Esophagus squamous epithelium (tissue), 5 donors: ENCODE measurements at places on chromosomes 5 and 9.

- H3K4me3 ChIP-seq: peak overlapping the region; percentile 38
- peaks cover 7% of the 10 kb centered on the region for H3K27me3 ChIP-seq
- DNase-seq: no peak
- peaks cover 5% of the 10 kb centered on the region for H3K4me1 ChIP-seq
- no peaks in the 10 kb centered on the region for H3K36me3 ChIP-seq
- H3K27ac ChIP-seq: peak overlapping the region; percentile 15
Measured at GRCh38 chr9:74499770-74500583, 2.8 kb downstream of the RORB start.

- peaks cover 8% of the 10 kb centered on the region for H3K36me3 ChIP-seq
- H3K4me1 ChIP-seq: peaks cover 41% of the 10 kb centered on the region
- H3K27ac ChIP-seq: peak overlapping the region; percentile 92
- H3K27me3 ChIP-seq: no peaks in the 10 kb centered on the region
- peak overlapping the region; percentile 81 for H3K4me3 ChIP-seq
Measured at GRCh38 chr5:9547122-9547947, 1.5 kb upstream of the SEMA5A start.

DNA sequence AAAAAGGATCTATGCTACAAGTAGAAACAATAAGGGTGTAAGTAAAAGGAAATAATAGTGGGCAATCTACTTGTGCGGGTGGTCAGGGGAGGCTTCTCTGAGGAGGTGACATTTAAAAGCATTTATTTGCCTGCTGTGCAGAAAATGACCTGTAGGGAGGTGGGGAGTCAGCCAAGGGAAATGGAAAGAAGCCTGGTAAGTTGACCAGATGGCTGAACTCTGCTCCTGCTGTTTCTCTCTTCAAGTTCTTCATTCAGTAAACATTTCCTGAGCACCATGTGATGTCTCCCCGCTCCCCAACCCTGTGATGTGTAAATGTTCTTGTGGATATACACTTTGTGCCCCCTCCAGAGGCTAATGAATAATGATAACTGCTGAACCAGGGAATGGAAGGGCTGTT is 9.9 kb upstream of the SPIN1 start:
- no peak overlapping the region for H3K27ac ChIP-seq
- DNase-seq: no peak
- H3K4me3 ChIP-seq: no peak overlapping the region
- no peaks in the 10 kb centered on the region for H3K27me3 ChIP-seq
- no peaks in the 10 kb centered on the region for H3K4me1 ChIP-seq

- no peak for DNase-seq
- H3K27me3 ChIP-seq: no peaks in the 10 kb centered on the region
- H3K36me3 ChIP-seq: no peaks in the 10 kb centered on the region
- H3K4me3 ChIP-seq: no peak overlapping the region
Measured at GRCh38 chr5:104904561-104904960, 1342.0 kb upstream of the NUDT12 start.

- peaks cover 29% of the 10 kb centered on the region for H3K4me1 ChIP-seq
- no peak overlapping the region for H3K27ac ChIP-seq
Measured at GRCh38 chr9:15294604-15295003, 12.4 kb downstream of the TTC39B start.

DNA sequence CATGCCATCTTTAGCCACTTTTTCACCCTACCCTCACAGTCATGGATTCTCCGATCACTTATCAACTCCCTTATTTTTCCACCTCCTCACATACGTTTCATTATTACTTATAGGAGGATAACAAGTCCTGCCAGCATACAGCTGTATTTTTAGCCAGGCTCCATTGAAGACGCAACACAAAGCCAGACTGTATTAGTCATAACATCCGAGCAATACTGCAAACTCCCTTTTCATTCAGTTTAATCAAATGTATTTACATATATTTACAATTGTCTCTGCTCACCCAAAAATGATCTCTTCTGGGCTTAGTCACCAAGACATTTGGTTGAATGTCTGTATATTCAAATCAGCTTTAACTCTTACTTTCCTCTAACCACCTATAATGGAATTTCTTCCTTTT is 126.4 kb upstream of the PRLR start:
- no peaks in the 10 kb centered on the region for H3K36me3 ChIP-seq
- H3K27me3 ChIP-seq: no peaks in the 10 kb centered on the region
- H3K27ac ChIP-seq: no peak overlapping the region
- H3K4me3 ChIP-seq: no peak overlapping the region

DNA sequence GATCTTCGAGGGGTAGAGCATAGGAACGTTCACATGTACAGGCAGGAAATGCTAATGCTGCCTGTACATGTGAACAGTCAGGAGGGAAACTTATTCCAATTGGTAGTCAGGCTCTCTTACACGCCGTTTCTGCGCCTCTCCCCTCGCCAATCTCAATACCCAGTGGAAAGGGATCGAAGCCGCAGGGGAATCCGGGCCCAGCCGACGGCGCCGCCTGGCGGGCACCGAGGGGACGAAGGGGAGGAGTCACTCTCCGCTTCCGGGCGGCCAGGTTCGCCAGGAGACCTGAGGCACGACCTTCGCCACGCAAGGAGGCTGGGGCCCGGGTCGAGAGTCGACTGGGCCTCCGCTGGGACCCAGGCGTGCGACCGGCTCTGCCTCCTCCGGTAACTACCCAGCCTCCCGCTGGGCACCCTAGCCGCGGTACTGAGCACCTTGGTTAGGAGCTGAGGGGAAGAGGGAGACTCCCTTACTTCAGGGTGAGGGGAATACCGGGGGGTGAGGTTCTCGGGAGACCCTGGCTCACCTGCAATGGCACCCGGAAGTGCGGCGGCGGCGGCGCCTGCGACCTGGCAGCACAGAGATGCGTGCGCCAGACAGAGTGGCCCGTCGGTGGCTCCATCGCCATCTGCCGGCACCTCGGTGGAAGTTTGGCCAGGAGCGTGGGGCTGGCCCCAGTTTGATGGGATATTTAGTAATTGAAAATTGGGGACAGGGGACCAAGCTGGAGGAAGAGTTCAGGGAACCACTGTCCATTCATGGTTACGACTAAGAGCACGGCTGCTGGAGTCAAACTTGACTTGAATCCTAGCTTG is at the start of gene PIGO:
Gene PIGO (minus strand): TSS at position 557 of the 815 bp plus-strand sequence. CDS start 1,026 bp downstream, outside the sequence.
- peak; percentile 63 for DNase-seq
- H3K4me3 ChIP-seq: peak within 1 kb of the TSS; percentile 97
- H3K27me3 ChIP-seq: no peaks in the 10 kb centered on the region
- H3K27ac ChIP-seq: peak within 1 kb of the TSS; percentile 96

DNA sequence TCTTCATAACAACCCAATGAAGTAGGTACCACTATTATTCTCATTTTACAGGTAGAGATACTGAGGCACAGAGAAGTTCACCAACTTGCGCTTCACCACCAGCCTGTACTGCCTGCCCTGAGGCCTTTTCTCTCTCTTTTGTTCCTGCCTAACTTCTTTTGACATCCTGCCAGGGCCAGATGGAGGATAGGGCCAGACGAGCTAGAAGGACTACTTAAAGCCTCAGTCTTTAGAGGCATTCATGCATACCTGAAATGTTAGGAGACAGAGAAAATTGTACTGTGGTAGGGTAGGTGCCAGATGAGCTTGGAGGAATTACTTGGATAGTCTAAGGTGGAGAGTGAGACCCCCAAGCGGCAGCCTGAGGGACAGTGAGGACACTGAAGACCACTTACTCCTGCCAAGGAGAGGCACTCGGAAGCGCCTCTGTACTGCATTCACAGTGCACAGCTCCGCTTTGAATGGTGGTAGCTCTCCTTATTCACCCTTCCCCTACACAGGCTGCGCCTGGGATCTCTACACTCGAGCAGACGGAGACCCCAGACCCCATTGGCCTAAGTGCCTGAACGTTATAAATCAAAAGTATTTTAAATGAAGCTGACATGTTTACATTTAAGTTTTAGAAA is 6.2 kb upstream of the ORM1 start:
- H3K27ac ChIP-seq: no peak overlapping the region
- no peak overlapping the region for H3K4me3 ChIP-seq
- H3K4me1 ChIP-seq: no peaks in the 10 kb centered on the region
- H3K36me3 ChIP-seq: no peaks in the 10 kb centered on the region
- H3K27me3 ChIP-seq: no peaks in the 10 kb centered on the region

- H3K36me3 ChIP-seq: no peaks in the 10 kb centered on the region
- H3K4me3 ChIP-seq: no peak overlapping the region
- DNase-seq: no peak
- peaks cover 3% of the 10 kb centered on the region for H3K4me1 ChIP-seq
- H3K27ac ChIP-seq: no peak overlapping the region
Measured at GRCh38 chr9:86771941-86772634, 175.2 kb downstream of the GAS1 start.

GRCh38 chr9:104950838-104951237 is 22.9 kb upstream of the ABCA1 start:
- H3K27ac ChIP-seq: no peak overlapping the region
- DNase-seq: no peak
- H3K4me3 ChIP-seq: no peak overlapping the region
- H3K36me3 ChIP-seq: no peaks in the 10 kb centered on the region
- H3K4me1 ChIP-seq: no peaks in the 10 kb centered on the region

DNA sequence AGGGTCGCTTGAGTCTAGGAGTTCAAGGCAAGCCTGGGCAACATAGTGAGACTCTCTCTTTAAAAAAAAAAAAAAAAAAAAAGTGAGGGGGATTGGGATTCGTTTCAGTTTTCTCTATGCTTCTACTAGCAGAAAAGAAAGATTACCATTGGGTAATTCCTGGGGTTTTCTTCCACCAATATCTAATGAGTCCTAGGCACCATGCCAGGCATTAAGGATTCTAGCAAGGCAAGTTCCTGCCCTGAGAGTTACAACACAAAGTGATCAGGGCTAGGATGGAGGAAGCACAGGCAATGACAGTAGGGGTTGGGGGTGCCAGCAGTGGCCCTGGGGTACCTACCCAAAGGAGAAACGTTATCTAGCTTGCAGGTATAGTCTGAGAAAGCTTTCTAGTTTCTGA is 90.8 kb downstream of the PCDH1 start:
- H3K36me3 ChIP-seq: no peaks in the 10 kb centered on the region
- H3K27ac ChIP-seq: no peak overlapping the region
- no peak overlapping the region for H3K4me3 ChIP-seq
- no peak for DNase-seq
- no peaks in the 10 kb centered on the region for H3K4me1 ChIP-seq

GRCh38 chr9:94912700-94913249 is 186.3 kb downstream of the AOPEP start:
- no peaks in the 10 kb centered on the region for H3K27me3 ChIP-seq
- H3K36me3 ChIP-seq: no peaks in the 10 kb centered on the region
- H3K4me3 ChIP-seq: no peak overlapping the region
- H3K27ac ChIP-seq: no peak overlapping the region

- no peak overlapping the region for H3K4me3 ChIP-seq
- no peak overlapping the region for H3K27ac ChIP-seq
- no peaks in the 10 kb centered on the region for H3K4me1 ChIP-seq
- no peaks in the 10 kb centered on the region for H3K36me3 ChIP-seq
- no peaks in the 10 kb centered on the region for H3K27me3 ChIP-seq
- DNase-seq: no peak
Measured at GRCh38 chr9:77085416-77085815, 66.0 kb downstream of the FOXB2 start.

DNA sequence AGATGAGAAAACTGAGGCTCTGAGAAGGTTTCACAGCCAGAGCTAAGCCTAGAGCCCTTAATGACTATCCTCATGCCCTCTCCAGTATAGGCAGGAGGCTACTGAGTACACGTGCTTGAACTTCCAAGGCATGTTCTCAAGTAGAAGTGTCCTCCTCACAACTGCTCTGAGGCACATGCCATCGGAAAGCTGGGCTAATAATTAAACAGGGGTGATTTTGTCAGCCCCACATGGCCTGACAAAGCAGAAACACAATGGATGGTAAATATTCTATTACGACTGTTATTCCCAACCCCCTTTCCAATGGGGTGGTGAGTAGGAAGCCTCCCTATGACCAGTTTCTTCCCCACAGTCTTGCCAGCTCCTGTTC is 34.3 kb downstream of the KCNIP1 start:
- peaks cover 21% of the 10 kb centered on the region for H3K27me3 ChIP-seq
- H3K27ac ChIP-seq: no peak overlapping the region
- H3K4me3 ChIP-seq: no peak overlapping the region
- H3K4me1 ChIP-seq: no peaks in the 10 kb centered on the region
- DNase-seq: no peak

DNA sequence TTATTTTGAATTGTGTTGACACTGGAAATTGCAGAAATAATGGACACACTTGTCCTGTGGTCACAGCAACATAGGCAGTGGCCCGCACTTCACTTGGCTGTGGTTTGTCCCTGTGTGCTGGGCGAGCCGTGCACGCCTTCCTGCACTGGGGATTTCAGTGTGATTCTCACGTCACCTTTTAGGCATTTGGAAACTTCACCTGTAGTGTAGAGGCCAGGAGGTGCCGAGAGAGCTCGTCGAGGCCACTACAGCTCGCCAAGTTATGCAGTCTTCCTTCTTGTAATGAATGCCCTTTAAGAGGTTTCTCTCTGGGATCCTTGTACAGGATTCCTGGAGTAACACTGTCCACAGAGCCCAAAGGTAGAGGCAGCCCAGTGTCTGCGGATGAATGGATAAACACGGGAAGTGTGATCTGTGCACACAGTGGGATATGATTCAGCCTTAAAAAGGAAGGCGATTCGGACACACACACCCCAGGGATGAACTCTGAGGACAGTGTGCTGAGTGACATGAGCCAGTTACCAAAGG is 14.7 kb downstream of the TRAF2 start:
- H3K27me3 ChIP-seq: no peaks in the 10 kb centered on the region
- H3K4me1 ChIP-seq: peaks cover 60% of the 10 kb centered on the region
- peak overlapping the region; percentile 90 for H3K27ac ChIP-seq
- no peak for DNase-seq
- H3K4me3 ChIP-seq: no peak overlapping the region
- peaks cover 58% of the 10 kb centered on the region for H3K36me3 ChIP-seq

DNA sequence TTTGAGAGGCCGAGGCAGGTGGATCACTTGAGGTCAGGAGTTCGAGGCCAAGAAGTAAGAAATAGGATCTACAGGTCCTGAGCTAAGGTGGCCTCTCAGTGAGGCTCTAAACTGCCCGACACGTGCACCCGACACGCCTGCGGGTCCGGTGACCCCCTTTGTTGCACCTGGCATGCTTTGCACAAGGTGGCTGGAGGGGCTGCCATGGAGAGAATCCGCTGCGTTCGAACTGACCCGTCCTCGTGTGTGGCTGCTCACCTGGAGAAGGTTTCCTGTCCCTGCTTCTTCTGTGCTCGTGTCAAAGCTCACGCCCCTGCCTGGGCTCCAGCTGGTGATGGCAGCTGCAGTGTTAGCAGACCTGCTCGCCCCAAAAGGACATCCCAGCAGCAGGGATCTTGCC is 5.7 kb upstream of the OLFM1 start:
- no peak overlapping the region for H3K27ac ChIP-seq
- peaks cover 27% of the 10 kb centered on the region for H3K4me1 ChIP-seq
- H3K36me3 ChIP-seq: no peaks in the 10 kb centered on the region

DNA sequence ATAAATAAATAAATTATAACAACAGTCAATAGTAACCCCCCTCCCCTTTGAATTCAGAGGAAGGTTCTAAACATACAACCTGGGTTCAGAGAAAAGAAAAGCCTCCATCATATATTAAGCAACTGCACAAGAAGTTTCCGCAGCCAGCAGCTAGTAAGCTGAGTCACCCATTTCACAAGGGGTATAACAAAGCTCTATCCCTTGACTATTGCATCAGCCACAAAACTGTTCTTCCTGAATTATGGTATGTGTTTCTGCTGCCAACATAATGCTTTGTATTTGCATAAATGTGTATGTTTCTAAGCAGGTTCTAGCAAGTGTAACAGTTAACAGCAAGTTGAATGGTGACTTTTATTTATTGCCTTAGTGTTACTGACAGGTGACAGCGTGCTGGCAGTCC is 6.8 kb upstream of the CEP120 start:
- H3K4me1 ChIP-seq: peaks cover 8% of the 10 kb centered on the region
- peak overlapping the region; percentile 65 for H3K27ac ChIP-seq
- H3K4me3 ChIP-seq: peak overlapping the region; percentile 31
